ENCODE measurements at places on chromosomes 7 and 10. TPM values are rescaled to one million over a fixed set of nuclear protein-coding genes. Genes with fewer than 3 reads are reported as not detected.
A peak's percentile ranks its signal among the peaks of the same experiment; 100 is the strongest.

DNA sequence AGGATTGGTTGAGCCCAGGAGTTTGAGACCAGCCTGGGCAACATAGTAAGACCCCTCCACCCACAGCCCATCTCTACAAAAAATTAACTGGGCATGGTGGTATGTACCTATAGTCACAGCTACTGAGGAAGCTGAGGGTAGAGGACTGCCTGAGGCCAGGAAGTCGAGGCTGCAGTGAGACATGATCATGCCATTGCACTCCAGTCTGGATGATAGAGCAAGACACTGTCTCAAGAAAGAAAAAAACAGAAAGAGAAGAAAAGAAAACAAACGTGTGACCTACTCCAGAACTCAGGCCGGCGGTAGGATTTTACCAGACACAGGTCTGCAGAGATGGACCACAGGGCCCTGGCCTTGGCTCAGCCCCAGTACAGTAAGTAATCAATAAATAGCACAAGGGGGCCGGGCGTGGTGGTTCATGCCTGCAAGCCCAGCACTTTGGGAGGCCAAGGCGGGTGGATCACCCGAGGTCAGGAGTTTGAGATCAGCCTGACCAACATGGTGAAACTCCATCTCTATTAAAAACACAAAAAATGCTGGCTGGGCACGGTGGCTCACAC lies 35.4 kb upstream of the TNRC18 start:
- no peaks in the 10 kb centered on the region for H3K27me3 ChIP-seq
- no peaks in the 10 kb centered on the region for H3K36me3 ChIP-seq
- DNase-seq, result no peak
- H3K27ac ChIP-seq, result no peak overlapping the region

GRCh38 chr10:101818872-101819633 lies 809 bp upstream of the OGA start:
- peak overlapping the region; percentile 99 for H3K4me3 ChIP-seq
- H3K27ac ChIP-seq, result peak overlapping the region; percentile 99
- no peaks in the 10 kb centered on the region for H3K36me3 ChIP-seq
- peaks cover 27% of the 10 kb centered on the region for H3K4me1 ChIP-seq

- no peaks in the 10 kb centered on the region for H3K36me3 ChIP-seq
- no peaks in the 10 kb centered on the region for H3K4me1 ChIP-seq
- H3K4me3 ChIP-seq, result no peak overlapping the region
- no peak overlapping the region for H3K27ac ChIP-seq
- no peak for DNase-seq
These were observed 7.8 kb downstream of the BEND7 start for GRCh38 chr10:13521026-13521425.

Gene PHYHIPL
- total RNA-seq, result 2.0 TPM

Gene INHBA
- 2.2 TPM for total RNA-seq

Gene HOXA3
- total RNA-seq, result 3.9 TPM

Measured in vagina (tissue), 2 donors.